Left colon (tissue), 2 donors: ENCODE measurements at places on chromosomes 12 and 14. TPM values are rescaled to one million over a fixed set of nuclear protein-coding genes. Genes with fewer than 3 reads are reported as not detected.

Gene TIGAR
- total RNA-seq = 13.0 TPM

Gene CCDC60
- total RNA-seq = 4.4 TPM

Gene IL25
- total RNA-seq = not detected

Gene WASHC3
- total RNA-seq = 32.8 TPM

Gene SIRT4
- 1.3 TPM for total RNA-seq

GRCh38 chr12:103097496-103097895, 140.0 kb downstream of the ASCL1 start:
- DNase-seq = no peak

GRCh38 chr12:22299294-22299912, 35.1 kb downstream of the ST8SIA1 start:
- DNase-seq = no peak

DNA sequence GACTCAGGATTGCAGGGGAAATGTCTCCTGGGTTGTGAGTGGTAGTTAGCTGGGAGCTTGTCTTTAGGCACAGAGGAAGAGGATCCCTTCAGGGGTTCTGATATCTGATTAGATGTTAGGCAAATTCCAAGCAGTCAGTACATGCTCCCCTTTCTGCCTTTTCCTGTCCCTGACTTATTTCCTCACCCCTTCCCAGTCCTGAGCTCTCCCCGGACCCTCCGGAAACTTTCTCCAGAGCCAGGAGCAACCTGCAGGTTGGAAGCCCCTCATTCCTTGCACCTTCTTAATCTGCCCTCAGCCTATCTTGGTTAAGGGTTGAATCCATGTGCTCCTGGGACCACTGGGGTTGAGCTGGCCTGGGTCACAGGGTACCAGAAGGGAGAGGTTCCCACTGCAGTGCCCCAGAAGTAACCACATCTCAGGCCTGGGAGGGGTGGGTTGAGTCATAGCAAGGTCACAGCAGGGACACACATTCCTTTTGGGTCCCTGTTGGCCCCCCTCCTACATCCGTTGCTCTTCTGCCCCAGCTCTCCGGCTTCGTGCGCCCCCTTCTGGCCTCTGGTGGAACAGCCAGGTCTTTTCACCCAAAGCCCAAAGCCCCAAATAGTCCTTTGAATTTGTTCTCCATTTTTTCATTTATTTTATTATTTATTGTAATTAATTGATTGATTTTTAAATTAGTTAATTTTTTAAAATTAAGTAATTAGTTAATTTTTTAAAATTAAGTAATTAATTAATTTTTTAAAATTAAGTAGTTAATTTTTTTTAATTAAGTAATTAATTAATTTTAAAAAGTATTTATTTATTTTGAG, 1.8 kb downstream of the IGFBP6 start:
- DNase-seq = peak; percentile 88

DNA sequence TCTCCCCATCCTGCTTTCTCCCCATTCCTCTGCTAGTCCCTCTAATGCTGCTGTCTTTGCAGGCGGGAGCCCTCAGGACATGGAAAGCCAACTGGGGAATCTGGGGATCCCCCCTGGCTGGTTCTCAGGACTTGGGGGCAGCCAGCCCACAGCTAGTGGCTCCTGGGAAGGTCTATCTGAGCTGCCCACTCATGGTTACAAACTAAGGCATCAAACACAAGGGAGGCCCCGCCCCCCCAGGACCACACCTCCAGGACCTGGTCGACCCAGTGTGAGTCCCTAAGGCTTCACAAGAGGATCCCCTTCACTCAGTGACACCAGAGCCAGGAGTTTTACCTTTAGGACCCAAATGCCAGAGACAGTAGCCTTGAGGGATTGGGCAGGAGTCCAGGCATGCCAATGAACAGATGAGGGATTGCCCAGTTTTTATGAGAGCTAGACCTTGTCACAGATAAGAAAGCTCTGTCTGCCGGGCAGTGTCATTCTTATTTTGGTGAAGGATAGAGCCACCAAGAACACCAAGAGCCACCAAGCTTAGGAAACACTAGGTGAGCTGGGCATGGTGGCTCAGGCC, 8.0 kb upstream of the CPNE6 start:
- DNase-seq = peak; percentile 45

- DNase-seq = no peak
Observed at GRCh38 chr14:90140956-90141316, 79.1 kb downstream of the KCNK13 start.

DNA sequence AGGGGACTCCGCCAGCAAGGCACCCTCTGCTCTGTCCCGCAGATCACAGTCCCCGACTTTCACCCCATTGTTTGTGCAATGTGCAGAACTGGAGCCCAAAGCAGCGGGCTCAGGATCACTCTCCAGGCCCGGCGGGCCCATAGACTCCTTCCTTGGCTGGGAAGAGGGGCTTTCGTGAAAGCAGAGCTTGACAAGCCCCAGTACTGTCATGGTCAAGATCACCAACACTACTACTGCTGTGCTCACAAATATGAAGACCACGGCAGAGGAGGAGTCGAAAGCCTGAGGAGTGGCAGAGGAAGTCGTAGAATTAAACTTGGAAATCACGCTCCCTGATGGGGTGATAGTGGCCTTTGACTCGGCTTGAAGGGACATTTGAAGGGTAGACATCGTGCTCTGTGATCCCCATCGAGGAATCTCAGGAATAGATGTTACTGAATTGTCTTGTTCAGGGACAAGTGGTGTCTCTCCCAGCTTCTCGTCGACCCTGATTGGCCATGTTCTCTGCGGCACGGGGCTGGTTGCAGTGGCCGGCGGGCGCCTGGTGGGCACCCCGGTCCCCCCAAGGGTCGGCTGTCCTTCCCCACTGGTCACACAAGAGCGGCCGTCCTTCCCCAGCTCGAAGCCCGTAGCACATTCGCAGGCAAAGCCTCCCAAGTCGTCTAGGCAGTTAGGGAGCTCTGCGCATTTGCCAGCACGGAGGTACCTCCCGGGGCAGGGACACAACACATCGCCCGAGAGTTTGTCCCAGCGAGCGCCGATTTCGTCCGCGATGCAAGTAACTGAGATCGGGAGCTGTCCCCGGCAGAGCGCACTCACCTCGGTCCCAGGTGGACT, 1.1 kb downstream of the CLEC14A start:
- no peak for DNase-seq

DNA sequence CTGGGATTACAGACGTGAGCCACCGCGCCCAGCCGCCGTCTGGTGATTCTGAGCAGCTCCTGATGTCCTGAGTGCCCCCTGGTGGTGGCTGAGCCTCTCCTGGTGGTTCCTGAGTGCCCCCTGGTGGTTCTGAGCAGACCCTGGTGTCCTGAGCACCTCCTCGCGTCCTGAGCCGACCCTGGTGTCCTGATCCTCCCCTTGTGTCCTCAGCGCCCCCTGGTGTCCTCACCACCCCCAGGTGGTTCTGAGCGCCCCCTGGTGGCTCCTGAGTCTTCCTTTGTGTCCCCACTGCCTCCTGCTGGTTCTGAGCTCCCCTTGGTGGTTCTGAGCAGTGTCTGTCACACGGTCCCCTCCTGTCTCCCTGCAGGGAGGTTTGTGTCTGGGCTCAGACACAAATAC, 1304.9 kb downstream of the TMEM121 start:
- peak; percentile 70 for DNase-seq

DNA sequence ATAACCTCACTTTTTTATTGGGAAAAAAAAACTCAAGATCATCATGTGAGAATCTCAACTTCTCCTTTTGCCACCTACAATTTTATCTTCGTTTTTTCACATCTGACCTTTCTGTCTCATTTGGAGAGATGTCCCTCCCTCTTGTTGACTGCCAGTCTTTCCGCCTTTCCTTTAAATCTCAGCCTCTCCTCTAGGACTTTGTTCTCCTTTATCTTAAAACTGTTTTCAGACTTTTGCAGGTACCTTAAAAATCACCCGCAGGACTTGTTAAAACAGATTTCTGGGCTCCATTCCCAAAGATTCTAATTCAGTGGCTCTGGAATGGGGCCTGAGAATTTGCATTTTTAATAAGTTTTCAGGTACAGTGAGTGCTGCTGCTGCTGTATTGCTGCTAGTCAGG, 223.2 kb downstream of the NTF3 start:
- DNase-seq = no peak

DNA sequence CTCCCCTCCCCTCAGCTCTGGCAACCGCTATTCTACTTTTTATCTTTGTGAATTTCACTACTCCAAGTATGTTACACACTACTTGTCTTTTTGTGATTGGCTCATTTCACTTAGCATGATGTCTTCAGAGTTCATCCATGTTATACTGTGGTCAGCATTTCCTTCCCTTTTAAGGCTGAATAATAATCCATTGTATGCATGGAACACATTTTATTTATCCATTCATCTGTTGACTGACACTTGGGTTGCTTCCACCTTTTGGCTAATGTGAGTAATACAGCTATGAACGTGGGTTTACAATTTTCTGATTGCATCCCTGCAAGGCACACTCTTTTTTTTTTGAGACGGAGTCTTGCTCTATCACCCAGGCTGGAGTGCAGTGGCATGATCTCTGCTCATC, 53.0 kb upstream of the FUT8 start:
- no peak for DNase-seq

DNA sequence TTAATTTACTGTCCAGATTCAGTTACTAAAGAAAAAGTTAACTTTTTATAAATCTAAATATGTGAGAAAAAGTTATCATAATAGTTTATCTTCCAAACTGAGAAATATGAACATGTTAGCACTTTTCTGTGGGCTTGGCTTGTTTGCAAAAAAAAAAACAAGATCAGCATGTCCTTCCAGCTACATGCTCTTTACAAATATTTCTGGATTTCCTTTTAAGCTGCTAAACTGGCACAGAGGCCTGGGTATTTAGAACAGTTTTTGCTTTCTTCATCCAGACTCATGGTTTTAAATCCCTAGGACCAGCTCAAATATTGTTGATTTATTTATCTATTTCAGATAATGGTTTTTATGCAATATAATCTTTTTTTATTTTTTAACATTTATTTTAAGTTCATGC, 1444.5 kb upstream of the FLRT2 start:
- no peak for DNase-seq
